ENCODE measurements at places on chromosomes 16 and 17.

DNA sequence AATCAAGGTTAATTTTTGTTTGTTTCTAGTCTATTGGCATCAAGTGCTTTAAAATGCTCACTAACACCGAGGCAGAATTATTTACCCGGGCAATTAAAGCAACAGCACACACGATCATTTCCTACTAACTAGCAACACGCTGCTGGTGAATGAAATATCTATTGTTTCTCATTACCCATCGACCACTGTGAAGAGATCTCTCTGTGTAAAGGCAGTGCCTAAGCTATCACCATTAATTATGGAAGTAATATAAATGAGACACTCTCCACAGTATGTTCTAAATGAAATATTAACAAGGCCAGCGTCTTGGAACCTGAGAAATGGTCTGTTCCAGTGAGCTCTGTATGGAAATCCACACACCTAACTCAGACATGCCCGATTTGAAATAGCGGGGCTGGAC, 397.6 kb downstream of the MAF start:
- no peak for DNase-seq

- DNase-seq = peak; percentile 86
These were observed 4.3 kb upstream of the NPW start for GRCh38 chr16:2015117-2015946.

GRCh38 chr17:44707755-44708400, 587 bp upstream of the DBF4B start:
- peak; percentile 2 for DNase-seq

DNA sequence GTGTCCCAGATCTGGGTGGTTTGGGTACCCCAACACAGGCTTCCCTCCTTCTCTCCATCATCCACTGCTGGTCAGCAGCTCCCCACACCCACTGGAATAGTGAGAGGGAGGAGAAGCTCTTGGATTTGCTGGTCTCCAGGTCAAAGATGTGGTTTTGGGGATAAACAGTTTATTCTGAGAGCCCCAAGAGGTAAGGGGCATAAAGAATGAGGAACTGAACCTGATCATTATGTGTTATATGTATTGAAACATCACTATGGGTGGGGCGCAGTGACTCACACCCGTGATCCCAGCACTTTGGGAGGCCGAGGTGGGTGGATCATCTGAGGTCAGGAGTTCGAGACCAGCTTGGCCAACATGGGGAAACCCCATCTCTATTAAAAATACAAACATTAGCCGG, 3.9 kb downstream of the DPEP2 start:
- DNase-seq = peak; percentile 83

GRCh38 chr17:71503710-71504465, 616.9 kb upstream of the SOX9 start:
- no peak for DNase-seq

GRCh38 chr16:88702371-88703210, 3.6 kb downstream of the RNF166 start:
- DNase-seq = peak; percentile 58

DNA sequence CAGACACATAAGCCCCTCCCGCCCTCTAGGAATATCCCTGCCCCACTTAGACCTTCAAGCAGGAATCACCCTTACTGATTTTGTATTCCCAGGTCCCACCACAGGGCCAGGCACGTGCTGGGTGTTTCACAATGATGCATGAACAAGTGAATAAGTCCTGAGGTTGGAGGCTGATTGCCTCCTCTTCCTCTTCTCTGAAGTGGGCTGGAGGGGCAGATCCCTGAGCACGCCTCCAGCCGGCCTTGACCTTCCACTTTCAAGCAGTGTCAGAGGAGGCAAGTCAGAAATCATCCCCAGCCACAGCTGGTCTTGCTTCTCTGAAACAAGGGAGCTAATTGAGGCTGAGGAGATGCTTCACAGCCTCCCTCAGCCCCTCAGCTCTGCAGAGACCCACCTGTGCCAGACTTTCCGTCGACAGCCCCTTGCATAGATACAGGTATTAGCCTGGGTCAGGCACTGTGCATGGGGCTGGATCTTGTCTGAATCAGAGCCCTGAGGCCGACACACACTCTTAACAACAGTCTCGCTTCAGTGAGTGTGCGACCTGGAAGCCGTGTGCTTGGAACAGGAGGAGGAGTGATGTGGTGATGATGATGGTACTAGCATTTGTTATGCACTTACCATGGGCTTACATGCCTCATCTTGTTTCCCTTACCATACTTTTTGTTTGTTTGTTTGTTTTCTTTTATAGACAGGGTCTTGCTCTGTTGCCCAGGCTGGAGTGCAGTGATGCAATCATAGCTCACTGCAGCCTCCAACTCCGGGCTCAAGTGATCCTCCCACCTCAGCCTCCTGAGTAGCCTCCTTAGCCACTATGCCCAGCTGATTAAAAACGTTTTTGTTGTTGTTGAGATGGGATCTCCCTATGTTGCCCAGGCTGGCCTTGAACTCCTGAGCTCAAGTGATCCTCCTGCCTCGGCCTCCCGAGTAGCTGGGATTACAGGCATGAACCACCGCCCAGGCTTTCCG, 15.0 kb downstream of the MRM1 start:
- peak; percentile 18 for DNase-seq

GRCh38 chr16:53224951-53225533, 170.3 kb downstream of the CHD9 start:
- peak; percentile 70 for DNase-seq

- DNase-seq = peak; percentile 11
These were observed 1.4 kb downstream of the THUMPD1 start for GRCh38 chr16:20740007-20740883.

GRCh38 chr17:32158870-32159585, 16.7 kb downstream of the RHOT1 start:
- DNase-seq = no peak

DNA sequence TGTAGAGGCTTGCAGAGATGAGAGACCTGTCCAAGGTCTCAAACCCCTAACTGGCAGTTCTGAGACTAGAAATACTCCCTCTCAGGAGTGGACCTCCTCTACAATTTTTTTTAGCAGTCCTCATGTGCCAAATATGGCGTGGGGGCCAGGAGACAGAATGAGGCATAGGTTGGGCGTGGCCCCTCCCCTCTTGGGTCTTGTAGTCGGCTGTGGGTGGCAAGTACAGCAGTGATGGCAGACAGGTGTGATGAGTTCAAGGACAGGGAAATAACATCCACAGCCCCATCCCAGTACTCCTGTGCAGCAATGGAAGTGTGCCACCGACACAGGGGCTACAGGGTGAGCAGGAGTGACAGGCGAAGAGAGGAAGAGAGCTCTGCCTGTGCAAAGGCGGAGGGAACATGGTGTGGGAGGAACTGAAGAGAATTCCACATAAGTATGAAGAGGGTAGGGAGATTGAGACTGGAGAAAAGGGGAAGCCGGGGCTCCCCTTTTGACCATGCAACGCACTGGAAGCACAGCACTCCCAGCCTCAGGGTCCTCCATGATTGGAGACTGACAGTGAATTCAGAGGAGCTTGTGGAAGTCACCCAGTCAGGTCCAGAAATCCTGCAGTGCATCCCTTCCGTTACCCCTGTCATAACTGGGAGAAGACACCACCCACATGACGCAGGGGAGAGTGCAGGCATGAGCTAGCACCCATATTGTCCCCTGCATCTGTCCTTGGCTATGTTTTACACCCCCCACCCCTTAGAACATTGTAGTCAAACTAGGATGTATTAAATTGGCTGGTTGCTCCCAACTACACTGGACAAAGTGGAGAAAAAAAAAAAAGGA, 14.8 kb upstream of the CETP start:
- peak; percentile 13 for DNase-seq

- no peak for DNase-seq
These were observed 9.3 kb downstream of the TERF2 start for GRCh38 chr16:69376393-69377059.

DNA sequence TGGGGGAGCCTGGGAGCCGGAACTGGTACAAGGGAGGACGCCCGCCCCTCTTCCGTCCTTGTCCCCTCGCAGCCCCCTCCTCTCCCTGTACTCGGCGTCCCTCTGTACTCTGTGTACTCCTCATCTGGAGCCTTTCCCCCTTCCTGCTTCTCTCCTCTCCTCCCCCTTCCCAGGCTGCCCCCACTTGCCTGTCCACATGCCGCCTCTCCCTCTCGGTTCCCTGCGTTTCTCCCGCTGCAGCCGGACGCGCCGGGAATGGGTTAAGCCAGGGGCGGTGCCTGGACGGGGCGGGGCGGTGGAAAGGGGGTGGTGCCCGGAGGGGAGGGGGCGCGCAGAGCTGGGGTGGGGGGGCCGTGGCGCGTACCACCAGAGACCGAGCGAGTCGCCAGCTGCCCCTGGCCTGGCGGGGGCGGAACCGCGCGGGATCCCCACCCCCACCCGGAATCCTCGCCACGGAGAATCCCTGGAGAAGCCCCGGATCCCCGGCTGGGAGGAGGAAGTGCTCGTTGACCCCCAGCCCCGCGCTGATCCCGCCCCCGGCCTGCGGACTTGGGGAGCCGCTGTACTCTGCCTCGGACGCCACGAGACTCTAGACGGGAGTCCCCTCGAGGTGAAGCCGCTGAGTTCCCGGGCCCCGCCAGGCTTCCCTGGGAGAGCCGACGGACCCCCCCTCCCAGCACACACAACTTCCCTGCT, 22.6 kb downstream of the GJD3 start:
- DNase-seq = peak; percentile 55

- DNase-seq = peak; percentile 26
These were observed 460 bp downstream of the ELOB start for GRCh38 chr16:2776500-2777139.

DNA sequence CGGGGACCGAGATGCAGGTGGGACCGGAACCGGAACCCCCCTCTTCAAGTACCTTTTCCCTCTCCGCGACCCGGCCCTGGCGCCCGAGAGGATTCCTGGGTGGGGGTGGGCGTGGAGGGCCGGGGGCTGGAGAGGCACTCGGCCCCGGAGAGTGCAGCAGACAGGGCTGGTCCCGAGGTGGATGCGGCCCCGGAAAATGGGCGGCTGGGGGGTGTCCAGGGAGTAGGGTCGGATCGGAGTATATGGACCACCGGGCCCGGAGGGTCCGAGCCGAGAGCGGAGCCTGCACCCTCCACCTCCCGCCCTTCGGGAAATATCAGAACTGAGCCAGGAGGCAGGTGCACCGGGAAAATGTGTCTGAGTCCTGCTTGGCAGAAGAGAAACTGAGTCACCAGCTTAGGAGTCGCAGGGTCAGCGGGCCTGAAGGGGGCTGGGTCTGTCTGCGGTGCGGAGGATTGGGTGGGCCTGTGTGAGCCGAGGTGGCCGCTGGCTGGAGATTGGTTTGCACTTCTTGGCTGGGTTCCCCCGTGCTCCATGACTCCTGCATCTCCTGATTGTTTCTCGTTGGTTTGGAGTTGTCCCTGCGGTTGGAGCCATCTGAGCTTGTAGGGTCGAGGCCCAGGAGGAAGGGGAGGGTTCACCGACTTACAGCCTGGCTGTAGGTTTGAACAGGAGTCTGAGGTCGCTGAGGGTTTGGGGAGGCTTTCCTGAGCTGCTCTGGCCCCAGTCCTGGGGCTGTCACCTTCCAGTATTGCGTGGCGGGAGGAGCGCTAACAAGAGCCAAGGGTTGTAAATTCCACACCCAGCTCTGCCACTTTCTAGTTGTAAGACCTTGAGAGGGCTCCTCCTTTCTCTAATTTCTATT, 518 bp downstream of the SH2B1 start:
- no peak for DNase-seq

DNA sequence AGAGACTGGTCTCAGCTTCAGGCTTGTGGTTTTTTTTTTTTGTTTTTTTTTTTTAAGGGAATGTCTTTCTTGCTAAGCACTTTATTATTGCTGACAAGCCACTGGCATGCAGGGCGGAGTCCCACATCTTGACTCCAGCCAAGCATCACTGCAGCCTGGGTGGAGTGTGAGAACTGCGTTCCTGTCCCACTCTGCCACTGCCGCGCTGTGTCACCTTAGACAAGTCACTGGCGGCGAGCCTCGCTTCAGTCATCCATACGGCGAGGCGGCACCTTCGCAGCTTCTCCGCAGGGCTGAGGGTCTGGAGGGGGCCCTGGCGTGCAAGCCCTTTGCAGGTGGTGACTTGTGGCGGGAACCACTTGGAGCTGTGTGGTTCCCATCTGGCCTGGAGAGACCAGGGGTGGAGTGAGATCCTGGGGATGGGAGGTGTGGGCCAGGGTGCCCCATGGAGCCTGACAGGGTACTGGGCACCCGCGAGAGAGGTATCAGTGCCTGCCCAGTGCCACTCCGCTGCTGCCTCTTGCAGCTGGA, 99.1 kb upstream of the CIBAR2 start:
- DNase-seq = no peak

DNA sequence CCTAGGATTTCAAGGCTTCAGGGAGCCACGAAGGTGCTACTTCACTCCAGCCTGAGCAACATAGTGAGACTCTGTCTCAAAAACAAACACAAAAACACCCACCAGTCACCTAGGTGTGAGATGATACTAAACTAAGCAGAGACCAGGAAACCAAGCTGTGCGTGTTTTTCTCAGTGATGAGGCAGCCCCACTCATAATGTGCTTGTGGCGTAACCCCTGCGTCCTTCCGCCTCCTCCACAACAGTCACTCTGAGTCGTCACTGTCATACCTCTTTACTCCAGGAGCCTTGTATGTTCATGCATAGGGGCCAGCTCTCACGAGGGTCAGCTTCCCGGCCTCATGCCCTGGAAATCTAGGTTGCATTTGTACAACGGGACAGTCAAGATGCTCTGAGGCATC, 31.1 kb upstream of the SLC47A1 start:
- DNase-seq = peak; percentile 38

DNA sequence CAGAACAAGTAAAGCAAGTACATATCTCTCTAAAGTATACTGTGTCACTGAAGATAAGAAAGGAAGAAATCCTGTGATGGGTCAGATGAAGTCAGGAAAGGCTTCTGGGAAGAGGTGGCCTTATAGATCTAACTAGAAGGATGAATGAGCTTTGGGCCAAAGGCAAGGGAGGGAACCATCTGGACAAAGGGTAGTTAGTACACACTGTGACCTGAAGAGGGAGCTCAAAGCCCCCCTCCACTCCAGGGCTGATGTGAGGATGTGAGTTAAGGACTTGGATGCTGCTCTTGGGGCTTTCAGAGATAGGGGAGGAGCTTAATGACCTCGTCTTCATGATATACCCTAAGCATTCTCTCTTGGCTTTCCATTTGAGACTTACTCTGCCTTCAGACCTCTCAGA, 185.3 kb upstream of the CACNG3 start:
- DNase-seq = peak; percentile 38

- DNase-seq = no peak
These were observed 2.5 kb downstream of the MSRB1 start for GRCh38 chr16:1940273-1941161.

DNA sequence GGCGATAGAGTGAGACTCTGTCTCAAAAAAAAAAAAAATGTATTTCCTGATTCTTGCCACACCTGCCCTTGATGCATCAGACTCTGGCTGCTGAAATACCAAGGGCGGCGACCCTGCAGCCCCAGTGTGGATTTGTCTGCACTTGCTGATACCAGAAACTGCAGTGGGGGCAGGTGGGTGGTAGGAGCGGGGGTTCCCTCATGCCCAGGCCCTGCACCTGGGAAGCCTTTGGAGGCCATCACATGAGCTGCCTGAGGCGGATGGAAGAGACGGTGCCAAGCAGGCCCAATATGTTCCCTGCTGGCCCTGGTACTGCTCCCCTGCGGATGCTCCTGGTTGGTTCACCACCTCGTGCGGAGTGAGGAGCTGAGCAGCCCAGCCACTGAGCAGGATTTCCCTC, 50.6 kb downstream of the MARF1 start:
- peak; percentile 11 for DNase-seq

GRCh38 chr17:33858682-33859081, 396.4 kb upstream of the CCL2 start:
- no peak for DNase-seq

GRCh38 chr16:86566601-86566965, at the start of gene FOXC2:
Gene FOXC2, plus strand, starts transcription at chr16:86566829. Its CDS starts 507 bp downstream, at chr16:86567336.
- peak; percentile 35 for DNase-seq

GRCh38 chr16:66220702-66221101, 145.8 kb upstream of the CDH5 start:
- DNase-seq = no peak

Data from inflammatory macrophage treated with lipopolysaccharide for 4 hours (primary cell).